Stimulated activated CD4-positive, alpha-beta T cell treated with anti-CD3 and anti-CD28 coated beads, TNF-alpha, amount 100 ng/mL, for 4 hours (primary cell): ENCODE measurements at places on chromosomes 7 and 10.

DNA sequence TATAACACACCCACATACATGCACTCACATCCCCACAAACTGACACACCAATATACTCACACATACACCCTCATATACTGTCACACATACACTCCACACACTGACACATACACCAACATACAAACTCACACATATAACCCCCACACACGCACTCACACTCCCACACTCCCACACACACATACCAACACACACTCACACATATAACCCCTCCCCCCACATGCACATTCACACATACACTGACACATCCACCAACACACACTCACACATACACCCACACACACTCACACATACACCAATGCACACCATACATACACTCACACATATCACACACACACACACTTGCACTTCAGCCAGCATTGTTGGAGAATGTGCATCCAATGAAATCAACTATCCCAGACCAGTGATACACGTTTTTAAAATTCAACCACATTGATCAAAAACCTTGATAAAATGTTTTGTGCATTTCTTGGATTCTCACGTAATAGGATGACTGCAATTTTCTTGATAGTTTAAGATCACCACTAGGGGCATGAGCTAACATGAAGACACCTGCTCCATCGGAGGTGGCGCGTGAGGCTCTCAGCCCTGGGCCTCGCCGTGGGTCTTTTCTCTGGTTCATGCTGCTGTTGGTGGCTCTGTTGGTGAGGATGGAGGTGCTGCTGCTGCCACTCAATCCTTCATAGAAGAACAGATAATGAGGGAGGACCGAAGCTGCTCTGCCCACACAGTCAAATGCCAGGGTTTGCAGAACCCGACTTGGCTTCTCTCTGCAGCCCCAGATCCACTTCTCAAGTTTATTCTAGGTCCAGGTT, 32.1 kb upstream of the CHST15 start:
- no peak for DNase-seq

- DNase-seq = no peak
These were observed 16.4 kb downstream of the PALD1 start for GRCh38 chr10:70494966-70495365.

DNA sequence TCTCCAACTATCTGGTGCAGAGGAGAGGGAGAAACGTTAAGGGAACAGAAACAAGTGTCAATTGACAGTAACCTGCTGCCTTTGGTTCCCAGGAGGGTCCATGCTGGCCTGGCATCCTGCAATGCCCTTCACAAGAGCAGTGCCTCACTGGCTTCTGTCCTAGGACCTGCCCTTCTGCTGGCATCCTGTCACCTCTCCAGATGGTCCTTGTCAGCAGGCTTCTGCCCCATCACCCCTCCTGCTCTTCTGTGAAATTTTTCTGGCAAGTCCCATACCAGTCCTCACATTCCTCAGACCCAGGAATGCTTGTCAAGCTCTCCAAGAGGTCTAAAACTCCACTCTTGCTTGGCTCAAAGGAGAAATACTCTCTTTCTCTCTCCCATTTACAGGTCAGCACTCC, 34.2 kb downstream of the C10orf67 start:
- no peak for DNase-seq

- DNase-seq = no peak
These were observed 81.4 kb upstream of the SHH start for GRCh38 chr7:155893664-155894063.

GRCh38 chr10:123427165-123427786, 238.9 kb upstream of the GPR26 start:
- no peak for DNase-seq

GRCh38 chr10:128573986-128574385, 447.8 kb upstream of the MKI67 start:
- DNase-seq = no peak

DNA sequence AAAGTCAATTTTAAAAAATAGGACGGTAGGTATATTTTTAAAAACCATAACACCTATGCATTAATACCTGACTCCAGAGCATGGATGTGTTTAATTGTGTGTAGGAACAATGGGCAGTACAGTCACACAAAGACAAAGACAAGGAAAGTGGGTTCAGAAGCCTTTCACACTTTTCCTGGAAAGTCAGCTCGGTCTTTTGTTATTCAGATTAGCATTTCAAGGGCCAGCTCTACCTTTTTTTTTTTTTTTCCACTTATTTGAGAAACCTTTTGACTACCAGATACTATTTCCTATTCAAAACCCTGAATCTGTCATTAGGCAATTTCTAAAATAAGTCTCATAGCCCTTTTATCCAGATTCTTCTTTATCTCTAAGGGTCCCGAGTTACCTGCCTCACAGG, 401.9 kb downstream of the PARD3 start:
- DNase-seq = no peak

DNA sequence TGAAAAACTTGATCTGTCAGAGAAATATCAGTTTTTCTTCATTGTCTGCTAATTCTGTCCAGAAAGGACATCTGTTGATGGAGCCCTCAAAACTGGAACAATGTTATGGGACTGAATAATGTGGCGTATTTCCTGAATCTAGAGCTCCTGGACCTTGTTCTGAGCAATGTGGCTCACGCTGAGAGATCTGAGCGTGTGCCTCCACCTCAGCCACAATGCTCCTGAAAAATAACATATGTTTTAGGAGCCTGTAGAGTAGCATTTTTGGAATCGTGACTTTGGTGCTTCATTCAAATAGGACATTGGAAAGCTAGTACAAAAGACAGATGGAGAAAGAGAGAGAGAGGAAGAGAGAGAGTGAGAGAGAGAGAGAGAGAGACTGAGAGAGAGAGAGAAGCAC, 110.3 kb downstream of the BMPER start:
- DNase-seq = no peak

DNA sequence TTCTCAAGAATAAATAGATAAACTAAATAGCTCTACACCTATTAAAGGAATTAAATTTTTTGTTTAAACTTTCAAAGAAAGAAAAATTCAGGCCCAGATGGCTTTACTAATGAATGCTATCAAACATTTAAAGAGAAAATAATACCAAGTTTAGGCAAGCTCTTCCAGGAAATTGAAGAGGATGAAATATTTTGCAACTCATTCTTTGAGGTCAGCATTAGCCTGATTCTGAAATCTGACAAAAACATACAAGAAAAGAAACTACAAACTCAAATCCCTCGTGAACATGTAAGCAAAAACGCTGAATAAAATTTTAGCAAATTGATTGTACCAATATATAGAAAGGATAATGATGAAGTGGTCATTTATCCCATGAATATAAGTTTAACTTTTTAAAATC, 93.4 kb downstream of the RTKN2 start:
- DNase-seq = no peak

GRCh38 chr7:438361-438760, 81.3 kb downstream of the PDGFA start:
- no peak for DNase-seq

DNA sequence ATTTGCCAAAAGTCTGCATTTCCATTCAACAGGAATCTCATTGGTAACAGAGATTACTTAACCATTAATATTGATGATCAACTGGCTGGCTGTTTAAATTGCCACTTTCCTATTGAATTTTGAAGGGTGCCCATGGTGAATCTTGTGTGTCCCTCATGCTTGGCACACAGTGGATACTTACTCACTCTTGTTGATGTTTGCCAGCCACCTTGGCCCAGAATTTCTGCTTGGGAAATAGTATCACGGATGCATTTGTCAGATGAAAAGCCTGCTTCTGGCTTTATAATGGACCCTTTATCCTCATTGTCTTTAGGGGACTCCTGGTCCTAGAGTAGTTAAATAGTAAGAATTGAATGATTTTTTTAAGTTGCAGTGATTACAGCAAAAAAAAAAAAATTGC, 52.0 kb downstream of the MMRN2 start:
- no peak for DNase-seq
